Stimulated activated CD4-positive, alpha-beta T cell treated with anti-CD3 and anti-CD28 coated beads, Interleukin-2, amount 100 ng/mL, for 48 hours (primary cell): ENCODE measurements at places on chromosomes 3 and 15.

DNA sequence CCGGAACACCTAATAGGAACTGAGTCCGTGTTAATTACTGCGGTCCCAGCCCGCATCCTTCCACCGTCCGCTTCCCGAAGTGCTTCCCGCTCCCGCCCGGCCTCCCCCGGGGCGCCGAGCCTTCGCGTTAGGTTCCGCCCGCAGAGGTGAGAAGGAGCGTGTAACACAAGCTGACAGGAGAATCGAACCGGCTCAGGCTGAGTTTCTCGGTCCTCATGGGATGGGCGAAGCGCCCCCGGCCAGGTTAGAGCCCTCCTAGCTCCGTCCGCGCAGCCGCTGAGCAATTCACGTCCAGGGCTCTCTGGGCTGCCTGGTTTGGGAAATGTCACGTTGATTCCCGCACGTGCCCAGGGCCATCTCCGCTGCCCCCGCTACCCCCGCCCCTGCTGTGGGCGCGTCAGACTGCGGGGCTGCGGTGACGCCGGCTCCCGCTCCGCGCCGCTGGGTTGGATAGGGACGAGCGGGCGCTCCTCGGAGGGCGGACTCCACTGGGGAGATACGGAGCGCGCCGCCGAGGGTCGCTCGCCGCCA, 954 bp downstream of the CLDN11 start:
- no peak for DNase-seq

GRCh38 chr15:63200464-63201249, 11.3 kb downstream of the RAB8B start:
- DNase-seq = no peak

- DNase-seq = no peak
Measured at GRCh38 chr3:105674437-105675065, 194.3 kb downstream of the CBLB start.

- no peak for DNase-seq
Measured at GRCh38 chr15:43194795-43195194, 9.6 kb downstream of the CCNDBP1 start.

- no peak for DNase-seq
Measured at GRCh38 chr3:39192490-39193092, at the start of gene XIRP1. Gene XIRP1 (minus strand): TSS chr3:39192595. CDS start chr3:39189445, 3,150 bp downstream.

GRCh38 chr3:190306513-190307163, 15.6 kb downstream of the CLDN1 start:
- DNase-seq = no peak

DNA sequence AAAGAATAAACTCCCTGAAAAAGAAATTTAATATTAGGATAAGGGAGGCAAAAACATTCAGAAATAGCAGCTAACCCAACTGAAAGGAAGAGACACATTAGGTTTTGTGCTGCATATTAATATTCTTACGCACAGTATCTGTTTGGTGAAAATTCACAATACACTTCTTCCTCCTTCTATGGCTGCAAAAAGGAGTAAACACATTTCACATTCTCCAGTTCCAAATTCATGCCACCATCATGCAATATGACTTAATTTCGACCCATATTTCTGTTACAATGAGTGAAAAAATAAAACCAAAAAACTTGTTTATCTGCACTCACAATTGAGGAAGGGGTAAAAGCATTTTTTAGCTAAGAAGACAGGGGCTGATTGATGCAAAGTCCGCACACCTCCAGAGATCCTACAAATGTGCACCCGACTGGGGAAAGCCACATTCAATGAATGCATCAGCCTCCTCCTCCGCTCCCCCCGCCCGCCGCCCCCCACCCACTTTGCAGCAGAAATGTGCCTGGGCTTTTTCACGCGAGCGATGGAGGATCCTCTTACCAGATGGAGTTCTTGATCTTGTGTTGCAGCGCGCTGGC, 1.0 kb downstream of the RFX7 start:
- DNase-seq = peak; percentile 16

DNA sequence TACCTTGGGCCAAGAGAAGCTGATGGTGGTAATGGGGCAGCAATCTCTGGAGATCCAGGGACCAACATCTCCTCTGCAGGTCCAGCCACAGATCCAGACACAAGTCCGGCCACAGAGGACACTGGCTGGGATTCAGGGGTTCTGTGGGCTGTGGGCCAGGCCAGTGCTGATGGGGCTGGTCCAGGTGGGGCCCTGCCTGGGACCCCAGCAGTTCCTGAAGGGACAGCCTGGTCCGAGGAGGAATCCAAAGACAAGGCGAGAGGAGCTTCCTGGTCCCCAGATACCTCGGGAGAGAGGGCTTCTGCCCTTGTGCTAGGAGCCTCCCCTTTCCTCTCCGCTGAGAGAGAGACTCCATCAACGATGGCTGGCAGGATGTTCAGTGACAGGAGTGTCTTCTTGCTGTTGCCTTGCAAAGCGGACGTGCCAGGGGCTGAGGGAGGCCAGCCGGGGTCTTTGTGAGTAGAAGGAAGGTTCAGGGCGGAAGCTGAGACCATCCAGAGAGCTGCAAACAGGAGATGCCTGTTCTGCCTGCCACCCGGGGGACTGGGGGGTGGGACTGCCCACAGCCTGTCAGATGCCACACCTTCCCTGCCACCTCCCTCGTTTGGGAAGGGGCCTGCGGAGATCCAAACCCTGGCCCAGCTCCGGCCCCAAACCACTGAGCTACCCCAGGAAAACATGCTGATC, 24.5 kb upstream of the GOLGA6C start:
- no peak for DNase-seq

- no peak for DNase-seq
Measured at GRCh38 chr15:38401701-38402100, 52.2 kb upstream of the FAM98B start.

- no peak for DNase-seq
Measured at GRCh38 chr15:98772895-98773294, 124.6 kb downstream of the IGF1R start.

GRCh38 chr3:190531406-190531805, 17.5 kb downstream of the IL1RAP start:
- no peak for DNase-seq

DNA sequence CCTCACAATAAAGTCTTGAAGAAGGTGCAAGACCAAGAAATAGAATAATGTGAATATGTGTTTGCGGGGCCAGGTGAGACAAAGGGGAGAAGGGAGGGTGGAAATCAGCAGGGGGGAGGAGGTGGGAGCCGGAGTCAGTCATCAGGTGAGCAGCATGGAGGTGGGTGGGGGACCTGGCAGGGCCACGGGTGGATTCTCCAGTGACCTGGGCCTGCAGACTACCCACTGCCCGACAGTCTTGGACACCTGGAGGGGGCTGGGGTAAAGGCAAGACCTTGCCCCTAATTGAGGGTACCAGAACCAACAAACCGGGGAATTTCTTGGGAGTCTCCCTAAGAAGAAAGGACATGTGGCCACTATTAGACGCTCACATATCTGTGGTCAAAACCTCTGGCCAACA, 95.8 kb downstream of the CHSY1 start:
- DNase-seq = no peak

DNA sequence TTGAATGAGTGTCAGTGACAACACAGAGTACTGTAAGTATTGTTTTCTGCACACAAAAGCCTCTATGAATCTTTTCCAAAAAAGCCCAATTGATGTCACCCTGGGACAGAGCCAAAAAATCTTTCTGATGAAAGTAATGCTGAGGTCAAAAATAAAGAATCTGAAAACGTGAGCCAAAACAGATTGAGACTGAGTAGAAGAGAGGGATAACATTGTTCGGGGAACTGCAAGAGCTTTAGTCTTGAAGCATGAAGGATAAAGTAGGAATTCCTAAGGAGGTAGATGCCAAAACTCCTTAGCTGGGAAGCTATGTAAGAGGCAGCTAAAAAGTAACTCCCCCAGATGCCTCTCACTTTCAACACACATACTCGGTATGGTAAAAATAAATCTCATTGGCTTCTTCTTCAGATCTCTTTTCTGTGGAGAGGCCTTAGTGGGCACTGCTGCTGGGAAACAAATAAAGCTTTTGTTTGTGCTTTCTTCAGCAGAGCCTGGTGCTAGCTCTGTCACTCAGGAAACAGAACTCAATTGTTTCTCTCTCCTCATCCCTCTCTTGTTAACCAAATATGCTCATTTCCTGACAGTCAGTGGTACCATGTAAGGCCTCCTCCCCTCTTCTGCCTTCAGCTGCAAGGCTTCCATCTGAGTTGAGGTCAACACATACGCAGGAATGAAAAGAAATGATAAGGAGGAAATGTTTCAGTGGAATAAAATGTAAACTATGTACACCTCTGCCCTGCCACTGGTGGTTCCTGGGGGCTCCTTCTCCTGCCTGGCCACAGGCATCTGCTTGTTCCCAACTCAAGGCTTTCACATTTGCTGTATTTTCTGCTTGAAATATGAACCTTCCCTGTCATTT, 58.1 kb downstream of the CD200 start:
- DNase-seq = no peak

DNA sequence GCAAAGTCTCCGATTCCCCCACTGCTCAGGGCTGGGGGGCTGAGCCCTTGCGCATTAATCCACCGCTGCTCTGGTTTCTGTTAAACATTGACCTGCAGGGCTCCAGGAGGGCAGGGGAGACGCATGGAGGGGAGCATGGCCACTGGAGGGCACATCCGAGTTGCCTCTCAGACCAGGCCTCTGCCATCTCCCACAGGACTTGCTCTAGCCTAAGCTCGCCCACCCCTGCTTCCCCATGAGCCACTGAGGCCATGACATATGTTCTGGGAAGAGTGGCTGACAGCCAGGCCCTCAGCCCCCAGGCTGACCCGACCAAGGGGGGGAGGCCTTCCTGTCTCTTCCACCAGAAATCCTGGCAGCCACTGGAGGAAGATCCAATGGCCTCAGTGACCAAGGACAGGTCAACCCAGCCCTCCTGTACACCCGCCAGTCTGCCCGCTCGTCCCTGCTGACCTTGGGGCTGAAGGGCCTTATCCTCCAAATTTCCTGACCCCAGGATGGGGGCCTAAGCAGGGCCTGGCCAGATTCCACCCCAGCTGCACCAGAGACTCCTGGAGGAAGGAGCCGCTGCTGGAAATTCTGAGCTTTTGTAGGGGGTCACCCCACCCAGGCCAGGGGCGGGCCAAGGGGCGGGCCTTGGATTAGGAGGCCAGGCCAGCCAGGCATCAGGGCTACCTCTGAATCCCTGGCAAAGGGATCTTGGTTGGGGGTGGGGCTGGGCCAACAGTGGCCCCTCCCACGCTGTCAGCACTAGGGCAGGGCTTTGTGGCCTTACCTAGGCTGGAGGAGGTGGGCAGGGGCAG, at the start of gene HYAL1:
HYAL1 (minus strand) TSS at position 562 of the 803 bp plus-strand sequence. CDS start 618 bp downstream, outside the sequence.
- no peak for DNase-seq

DNA sequence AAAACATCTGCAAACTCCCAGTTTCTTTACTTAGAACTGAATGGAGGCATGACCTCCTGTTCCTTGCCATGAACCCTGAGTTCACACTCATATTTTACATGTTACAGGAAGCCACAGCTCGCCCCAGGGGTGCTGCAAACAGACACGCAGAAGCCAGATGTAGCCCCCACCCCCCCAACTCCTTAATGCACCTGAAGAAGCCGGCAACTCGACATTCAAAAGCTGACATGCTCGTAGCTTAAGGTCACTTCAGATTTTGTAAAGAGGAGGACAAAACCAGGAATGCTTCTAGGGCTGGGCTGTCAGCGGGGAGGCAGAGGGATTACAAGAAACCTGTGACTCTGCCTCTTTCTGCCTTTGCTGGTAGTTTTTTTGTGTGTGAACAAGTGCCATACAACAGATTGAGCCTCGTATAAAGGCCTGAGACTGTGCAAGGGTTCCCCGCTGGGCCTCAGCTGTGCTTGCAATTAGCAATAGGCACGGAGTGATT, 42.0 kb upstream of the FEZF2 start:
- DNase-seq = no peak

- DNase-seq = no peak
Measured at GRCh38 chr3:53885239-53885638, 3.3 kb upstream of the ACTR8 start.

DNA sequence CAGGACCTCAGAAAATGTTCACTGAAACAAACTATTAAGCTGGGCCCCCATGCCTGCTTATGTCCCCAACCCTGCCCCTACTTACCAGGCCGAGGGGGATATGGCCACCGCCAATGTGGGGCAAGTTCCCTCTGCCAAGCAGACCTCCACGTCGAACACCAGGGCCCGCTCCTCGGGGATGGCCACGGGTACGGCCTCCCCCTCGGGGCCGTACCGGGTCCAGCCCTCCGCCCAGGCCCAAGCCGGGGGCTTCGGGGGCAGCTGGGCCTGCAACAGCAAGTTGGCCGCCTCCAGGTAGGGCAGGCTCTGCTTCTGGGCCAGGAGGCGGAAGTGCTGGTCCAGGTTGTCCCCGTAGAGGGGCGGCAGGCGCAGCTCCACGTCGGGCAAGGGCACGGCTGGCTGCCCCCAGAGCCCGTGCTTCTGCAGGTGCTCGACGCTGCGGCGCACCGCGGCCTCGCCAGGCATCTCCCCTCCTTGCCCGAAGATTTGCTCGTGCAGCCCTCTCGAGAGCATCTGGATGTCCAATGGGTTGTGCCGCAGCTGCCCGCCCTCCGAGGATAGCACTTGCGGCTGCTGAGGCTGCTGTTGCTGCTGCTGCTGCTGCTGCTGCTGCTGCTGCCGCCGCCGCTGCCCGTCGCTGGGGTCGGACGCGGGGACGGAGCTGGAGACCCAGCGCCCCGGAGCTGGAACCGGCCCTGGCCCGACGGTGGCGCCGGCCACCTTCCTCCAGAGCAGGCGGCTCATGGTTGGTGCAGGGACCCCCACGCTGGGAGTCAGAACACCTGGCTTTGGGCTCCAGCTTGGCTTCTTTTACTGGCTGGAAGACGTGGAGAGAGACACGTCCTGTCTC, 1.4 kb downstream of the POLG start:
- DNase-seq = no peak

DNA sequence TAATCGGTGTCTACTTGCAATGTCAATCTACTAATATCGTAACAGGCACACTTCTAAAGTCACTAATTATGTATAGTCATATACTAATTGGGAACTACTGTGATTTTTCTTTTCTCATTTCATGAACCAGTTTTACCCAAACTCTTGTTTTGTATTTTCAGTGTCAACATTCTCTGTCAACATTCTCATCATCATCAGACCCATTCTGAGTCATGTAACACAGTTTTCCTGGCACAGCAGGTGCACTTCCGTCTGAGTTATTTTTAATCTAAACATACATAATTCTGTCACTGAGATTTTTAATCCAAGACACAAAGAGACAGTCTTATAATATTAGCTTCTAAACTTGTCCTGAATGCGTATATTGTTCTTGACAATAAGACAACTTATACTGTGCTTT, 205.1 kb upstream of the EIF1B start:
- no peak for DNase-seq

DNA sequence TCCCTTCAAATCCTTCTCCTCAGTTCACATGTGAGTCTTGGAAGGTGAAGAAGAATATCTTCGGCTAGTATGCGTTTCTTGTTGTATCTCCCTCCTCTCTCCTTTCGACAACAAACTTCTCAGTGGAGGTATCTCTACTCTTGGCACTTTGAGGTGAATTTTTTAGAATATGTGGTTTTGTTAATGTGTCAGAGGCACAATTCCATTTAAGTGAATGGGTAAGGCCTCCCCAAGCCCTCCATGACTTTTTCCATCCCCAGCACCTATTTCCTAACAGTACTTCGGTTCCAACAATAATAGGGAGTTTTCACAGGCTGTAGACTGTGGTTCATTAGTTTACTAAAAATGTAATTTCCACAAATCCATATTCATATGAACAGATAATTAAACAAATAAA, 74.2 kb downstream of the TM4SF4 start:
- no peak for DNase-seq
